Skin of body (tissue), 3 donors: ENCODE measurements at places on chromosomes 5 and 9. TPM values are rescaled to one million over a fixed set of nuclear protein-coding genes. Genes with fewer than 3 reads are reported as not detected.

- DNase-seq: peak; percentile 84
Measured at GRCh38 chr5:172453206-172453985, 929 bp downstream of the SH3PXD2B start.

DNA sequence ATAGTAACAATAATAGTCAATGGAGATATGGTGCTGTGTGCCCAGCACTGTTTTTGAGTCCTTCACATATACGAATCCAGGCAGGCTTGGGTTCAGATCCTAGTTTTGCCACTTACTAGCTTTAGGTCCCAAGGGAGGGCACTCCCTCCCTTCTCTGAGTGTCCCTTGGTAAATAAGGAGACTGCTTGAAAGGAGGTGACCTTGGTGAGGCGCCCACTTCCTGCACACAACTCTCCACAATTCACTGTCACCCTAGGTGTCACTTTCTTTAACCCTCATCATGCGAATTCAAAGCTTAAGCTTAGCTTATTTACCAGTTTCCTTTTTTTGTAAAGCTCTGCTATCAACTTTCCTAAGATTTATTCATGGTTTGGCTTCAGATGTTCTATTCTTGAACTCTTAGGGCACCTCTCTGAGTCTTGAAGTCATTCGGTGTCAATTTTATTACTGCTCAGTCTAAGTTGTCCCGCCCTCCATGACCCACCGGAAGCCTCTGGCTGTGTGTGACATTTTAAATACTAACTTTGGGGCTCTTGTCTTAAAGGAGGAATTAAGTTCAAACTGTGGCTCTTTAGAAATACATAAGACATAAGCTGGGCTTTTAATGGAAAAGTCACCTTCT is 170.7 kb upstream of the ZNF618 start:
- no peak for DNase-seq

DNA sequence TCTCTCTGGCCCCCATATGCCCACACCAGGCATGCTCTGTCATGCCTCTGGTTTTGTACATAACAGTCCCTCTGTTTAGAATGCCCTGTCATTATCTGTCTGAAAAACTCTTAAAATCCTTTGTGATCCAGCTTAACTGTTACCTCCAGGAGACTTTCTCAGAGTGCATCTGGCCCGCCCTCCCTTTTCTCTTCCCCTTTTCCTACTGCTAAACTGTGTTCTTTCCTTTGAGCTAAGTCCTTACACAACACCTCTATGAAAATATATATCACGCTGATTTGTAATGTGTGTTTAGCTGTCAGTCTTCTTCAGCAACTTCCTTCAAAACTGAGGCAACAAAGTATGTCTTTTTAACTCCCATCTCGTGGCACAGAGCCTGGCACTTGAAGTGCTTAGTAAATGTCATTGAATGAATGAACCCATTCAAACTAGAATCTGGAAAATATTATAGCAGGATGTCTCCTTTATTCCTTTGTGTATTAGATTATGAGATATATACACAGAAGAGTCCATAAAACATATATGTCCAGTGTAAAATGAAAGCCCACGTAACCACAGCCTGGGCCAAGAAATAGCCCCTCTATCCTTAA is 166.2 kb upstream of the KLF9 start:
- DNase-seq: no peak

DNA sequence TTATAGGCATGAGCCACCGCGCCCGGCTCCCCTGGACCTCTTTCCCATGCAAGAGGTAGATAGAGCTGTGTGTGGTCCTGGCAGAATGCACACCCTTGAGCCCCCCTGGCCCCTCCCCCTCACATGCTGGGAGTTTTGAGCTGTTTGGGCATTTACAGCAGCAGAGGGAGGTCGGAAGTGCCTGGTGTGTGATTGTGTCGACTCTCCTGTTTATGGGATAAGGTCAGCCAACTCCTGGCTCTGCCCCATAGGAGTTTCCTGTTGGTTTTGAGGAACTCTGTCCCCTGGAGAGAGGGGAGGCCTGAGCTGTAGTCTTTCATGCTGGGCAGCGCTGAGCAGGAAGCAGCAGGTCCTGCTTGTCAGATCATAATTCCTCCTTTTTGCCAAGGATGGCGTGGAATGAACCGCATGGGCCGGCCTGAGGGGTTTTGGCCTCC is 6.0 kb downstream of the LRRC8A start:
- DNase-seq: no peak

DNA sequence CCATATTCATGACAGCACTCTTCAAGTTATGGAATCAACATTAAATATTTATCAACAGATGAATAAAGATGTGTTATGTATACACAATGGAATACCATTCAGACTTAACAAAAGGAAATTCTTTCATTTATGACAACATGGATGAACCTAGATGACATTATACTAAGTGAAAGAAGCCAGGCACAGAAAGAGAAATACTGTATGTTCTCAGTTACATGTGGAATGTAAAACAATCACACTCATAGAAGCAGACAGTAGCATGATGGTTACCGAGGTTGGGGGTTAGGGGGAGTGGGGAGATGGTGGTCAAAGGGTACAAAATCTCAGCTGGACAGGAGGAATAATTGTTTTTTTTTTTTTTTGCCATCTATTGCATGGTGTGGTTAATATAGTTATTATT is 431.9 kb downstream of the DMAC1 start:
- DNase-seq: no peak

DNA sequence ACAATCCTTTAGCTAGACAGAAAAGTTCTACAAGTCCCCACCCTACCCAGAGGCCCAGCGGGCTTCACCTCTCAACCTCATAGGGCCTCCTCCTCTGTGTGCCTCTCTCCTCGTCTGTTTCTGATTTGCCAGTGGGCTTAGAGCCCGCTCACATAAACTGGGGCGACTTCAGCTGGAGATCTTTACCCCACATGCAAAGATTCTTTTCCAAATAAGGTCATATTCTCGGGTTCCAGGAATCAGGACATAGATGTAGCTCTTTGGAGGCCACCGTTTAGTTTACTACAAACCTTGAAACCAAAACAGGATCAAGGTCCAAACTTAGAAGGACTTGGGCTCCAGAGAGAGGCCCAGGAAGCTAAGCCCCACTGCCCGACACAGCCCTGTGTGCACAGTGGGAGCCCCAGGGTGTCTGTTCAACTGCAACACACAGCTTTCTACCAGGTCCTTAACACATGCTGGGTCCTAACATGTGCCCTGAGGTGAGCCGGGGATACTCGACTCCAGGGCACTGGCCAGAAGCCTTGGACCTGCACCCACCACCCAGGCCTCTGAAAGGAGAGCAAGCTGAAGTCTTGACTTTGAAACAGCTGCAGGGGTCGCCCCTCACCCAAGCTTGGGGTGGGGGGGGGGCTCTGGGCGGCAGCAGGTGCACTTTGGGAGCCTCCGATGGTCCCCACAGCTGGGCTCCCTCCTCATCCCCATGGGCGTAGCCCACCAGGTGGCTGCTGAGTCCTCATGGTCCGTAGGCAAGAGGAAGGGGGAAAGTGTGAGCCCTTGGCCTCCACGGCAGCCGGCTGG is 26.8 kb upstream of the SLC12A7 start:
- peak; percentile 60 for DNase-seq

SLC9A3 gene
- total RNA-seq: 1.5 TPM
